ENCODE measurements at places on chromosomes 12 and 14. TPM values are rescaled to one million over a fixed set of nuclear protein-coding genes. Genes with fewer than 3 reads are reported as not detected.

The TSPAN19 gene
- total RNA-seq = 0.55 TPM

The EXOC5 gene
- total RNA-seq = 36.9 TPM

The TAS2R7 gene
- total RNA-seq = not detected

The PTGER2 gene
- 1.2 TPM for total RNA-seq

The CLEC4C gene
- not detected for total RNA-seq

The C14orf180 gene
- not detected for total RNA-seq

The EMP1 gene
- 135 TPM for total RNA-seq

The SERPINA9 gene
- not detected for total RNA-seq

The P2RX2 gene
- total RNA-seq = not detected

The KRT82 gene
- not detected for total RNA-seq

The TPH2 gene
- not detected for total RNA-seq

The C12orf76 gene
- 7.1 TPM for total RNA-seq

The EIF2S3B gene
- 4.6 TPM for total RNA-seq

The CACNA2D4 gene
- total RNA-seq = not detected

The KRT78 gene
- total RNA-seq = 0.16 TPM

The DBX2 gene
- total RNA-seq = not detected

The CEP290 gene
- 10.5 TPM for total RNA-seq

Data from hair follicular keratinocyte (primary cell).